ENCODE measurements at places on chromosomes 6 and 20.

DNA sequence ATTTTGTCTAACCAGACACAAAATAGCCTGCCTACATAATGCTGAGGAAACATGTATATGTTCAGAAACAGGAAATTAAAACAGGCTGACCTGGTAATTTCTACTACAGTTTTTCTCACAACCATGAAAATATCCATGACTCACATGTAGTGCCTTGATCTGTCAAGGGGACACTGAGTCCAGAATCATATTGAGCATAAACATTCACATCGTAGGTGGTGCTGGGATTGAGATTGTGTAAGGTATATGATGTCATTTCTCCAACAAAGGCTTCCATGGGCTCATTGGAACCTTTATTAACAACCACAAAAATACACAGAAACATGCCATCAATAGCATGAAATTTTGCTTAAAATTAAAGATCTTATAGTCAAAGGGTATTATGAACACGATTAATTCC, 80.9 kb downstream of the COL12A1 start:
- no peak for DNase-seq

- DNase-seq = no peak
Observed at GRCh38 chr6:87122477-87122876, 27.6 kb upstream of the CGA start.

DNA sequence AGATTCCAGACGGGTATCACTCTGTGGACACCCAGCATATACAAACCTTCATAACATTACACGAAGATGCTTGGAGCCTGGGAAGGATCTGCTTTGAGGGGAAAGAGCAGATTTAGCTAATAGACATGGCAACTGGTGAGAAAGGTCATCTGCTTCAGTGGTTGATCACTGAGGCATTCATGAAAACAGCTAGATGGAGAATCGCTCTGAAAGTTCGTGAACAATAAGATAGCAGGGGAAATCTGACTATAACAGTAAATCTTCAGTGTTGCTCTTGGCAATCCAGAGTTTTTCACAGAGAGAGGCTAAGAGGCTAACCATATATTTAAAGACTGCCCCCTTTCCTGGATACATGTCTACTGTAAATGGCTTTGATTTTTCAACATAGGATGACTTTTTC, 245.3 kb downstream of the FARS2 start:
- DNase-seq = no peak

GRCh38 chr20:16432466-16433292, 140.6 kb downstream of the KIF16B start:
- DNase-seq = no peak

DNA sequence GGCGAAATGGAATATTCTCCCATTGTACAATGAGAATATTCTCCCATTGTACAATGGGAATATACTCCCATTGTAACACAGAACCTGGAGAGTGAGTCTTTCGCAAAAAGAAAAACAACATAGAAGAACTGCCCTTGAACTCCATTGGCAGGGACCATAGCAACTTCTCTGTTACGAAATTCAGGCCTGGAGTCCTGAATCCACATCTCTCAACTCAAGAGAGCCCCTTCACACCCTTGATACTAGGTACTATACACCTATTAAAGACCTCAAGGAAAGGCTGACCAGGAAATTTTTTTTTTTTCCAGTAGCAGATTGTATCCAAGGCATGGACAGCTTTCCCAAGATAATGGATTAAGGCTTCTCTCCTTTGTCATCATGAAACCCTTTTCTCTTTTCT, 1687.0 kb downstream of the GRIK2 start:
- DNase-seq = no peak

GRCh38 chr6:157898169-157898568, 75.1 kb downstream of the SNX9 start:
- DNase-seq = no peak

- no peak for DNase-seq
Observed at GRCh38 chr6:24078200-24078599, 47.8 kb upstream of the NRSN1 start.

All from upper lobe of right lung (tissue), 1 donor.